ENCODE measurements at places on chromosomes 13 and 19.
A peak's percentile ranks its signal among the peaks of the same experiment; 100 is the strongest.

DNA sequence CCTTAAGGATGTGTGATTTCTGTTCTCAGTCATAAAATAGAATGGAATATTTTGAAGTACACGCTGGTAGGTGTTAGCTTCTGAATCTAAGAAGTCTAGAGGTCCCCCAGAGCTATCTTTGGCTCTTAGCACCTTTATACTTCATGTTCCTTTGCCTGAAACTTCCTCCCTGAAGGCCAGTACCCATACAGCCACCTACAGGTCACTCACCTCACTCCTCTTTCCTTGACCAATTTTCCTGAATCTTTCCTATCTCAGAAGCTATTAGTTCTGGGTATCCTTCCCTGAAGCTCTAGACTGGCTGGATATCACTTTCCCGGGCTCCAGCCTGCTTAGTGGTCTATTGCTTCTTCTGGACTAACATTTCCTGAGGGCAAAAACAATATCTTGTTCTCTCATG is 93.4 kb upstream of the EDNRB start:
- DNase-seq, result no peak

GRCh38 chr13:87872813-87873212 is 201.6 kb downstream of the SLITRK5 start:
- no peak for DNase-seq

GRCh38 chr19:43901395-43902390 is 33.4 kb downstream of the ZNF45 start:
- DNase-seq, result peak; percentile 83

DNA sequence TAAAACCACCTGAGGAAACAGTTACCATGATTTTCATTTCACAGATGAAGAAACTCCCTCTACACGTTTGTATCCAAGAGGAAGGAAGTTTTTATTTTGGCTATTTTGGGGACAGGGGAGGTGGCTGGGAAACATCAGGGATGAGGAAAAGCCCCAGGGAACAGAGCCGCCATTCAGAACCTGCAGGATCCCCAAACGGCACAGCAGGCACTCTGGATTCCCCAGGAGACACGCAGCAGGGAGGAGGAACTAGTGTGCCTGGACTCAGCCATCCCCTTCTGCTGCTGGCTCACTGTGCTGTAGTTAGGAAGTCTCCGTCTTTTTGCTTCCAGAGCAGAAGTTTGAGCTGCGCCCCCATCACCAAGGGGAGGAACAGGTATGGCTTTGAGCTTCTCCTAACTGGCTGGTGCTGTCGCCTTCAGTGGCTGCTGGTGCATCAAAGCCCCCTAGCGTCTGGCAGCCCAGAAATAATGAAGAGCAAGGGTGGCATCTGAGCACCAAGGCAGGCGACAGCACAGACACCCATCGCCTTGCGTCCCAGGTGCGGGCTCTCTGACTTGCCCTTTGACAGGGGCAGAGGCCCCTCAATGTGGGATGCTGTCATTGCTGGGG is 4.2 kb downstream of the NAPA start:
- DNase-seq, result no peak

- DNase-seq, result no peak
Observed at GRCh38 chr13:113874579-113875428, 10.9 kb upstream of the GAS6 start.

DNA sequence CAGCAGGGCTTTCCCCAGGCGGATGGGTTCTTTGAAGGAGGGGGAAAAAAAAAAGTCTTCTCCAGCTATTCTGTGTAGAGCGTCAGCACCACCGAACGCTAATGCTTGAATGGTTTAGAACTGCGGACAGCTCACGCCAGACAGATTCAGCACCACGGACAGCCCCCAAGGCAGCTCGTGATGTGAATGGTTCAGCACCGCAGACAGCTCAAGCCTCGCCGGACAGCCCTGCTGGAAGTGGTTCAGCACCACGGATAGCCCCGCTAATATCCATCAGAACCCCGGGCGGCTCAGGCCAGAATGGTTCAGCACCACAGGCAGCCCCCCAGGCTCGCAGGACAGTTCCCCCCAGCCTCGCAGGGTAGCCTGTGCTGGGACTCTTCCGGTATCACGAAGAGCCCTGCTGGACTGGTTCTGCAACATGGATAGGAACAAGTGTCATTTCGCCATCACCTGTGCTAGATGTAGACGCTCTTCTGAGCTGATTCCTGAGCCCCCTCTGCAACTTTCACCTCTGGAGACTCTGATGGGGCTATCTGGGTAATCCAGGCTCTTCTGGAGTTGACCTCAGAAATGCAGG is 4.9 kb upstream of the SMIM17 start:
- peak; percentile 28 for DNase-seq

DNA sequence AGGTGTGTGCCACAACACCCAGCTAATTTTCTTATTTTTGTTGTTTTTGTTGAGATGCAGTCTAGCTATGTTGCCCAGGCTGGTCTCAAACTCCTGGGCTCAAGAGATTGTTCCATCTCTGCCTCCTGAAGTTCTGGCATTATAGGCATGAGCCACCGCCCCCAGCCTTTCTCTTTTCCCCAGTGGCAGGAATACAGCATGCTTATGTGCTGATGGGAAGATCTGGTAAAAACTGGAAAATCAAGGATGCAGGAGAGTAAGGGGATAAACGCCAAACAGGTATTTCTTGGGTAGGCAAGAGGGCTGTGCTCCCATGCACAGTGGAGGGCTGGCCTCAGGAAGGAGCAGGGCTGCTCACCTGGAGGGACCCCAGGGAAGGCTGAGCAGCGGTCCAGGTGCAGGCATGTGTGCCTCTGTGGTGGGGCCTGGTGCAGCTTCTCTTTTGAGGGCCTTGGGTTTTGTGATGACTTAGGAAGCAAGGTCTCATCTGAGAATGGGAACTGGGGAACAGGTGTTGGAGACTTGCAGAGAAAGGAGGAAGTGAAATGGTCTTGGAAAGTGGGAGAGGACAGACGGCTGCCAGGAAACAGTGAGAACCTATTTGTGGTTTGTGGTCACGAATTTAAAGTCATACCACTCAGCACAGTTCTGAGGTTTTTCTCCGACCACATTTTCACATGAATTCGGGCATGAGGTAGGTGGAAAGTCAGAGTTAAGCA is 106.5 kb downstream of the TEX26 start:
- DNase-seq, result no peak

DNA sequence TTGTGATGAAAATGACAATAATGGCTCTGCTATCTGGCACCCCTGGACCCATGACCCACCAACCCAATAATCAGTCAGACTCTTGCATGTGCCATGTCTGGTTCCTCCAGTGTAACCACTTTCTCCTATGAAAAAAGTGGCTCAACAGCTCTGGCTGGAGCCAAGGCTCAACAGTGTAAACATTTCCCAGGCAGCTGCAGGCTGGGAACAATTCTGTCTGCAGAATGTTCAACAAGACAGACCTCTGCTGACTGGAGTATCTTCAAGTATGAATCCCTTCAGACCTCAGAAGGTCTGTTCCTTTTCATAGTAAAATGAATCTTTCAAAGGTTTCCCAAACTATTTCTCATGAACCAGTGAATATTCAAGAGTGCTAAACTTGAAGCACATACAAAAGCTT is 410.1 kb upstream of the HTR2A start:
- DNase-seq, result no peak

DNA sequence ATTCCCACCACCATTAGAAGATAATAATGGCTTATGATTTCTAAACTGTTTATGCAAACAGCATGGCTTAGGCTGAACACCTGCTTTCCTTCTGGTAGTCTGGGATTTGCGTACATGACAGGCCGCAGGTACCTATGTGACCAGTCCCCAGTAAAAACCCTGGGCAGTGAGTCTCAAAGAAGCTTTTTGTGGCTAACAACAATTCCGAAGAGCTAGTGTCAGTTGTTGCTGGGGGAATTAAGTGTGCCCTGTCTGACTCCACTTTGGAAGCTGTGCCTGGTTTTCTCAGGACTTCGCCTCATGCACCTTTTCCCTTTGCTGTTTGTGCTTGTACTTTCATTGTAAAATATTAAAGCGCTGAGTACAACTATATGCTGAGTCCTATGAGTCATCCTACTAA is 250.2 kb upstream of the MIR17HG start:
- no peak for DNase-seq

DNA sequence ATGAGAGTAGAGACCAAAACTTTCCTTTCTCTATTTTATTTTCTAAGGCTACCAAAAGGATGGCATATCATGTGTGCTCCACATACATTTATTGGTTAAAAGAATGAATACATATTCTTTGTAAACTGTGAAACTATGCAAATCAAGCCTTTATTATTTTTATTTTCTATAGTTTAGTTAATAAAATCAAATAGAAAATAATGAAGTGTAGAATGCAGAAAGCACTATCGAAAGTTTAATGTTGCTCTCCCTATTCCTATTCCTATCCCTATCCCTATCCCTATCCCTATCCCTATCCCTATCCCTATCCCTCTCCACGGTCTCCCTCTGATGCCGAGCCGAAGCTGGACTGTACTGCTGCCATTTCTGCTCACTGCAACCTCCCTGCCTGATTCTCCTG is 60.3 kb downstream of the ZNF100 start:
- no peak for DNase-seq

GRCh38 chr13:113425941-113426590 is 27.2 kb downstream of the ADPRHL1 start:
- DNase-seq, result no peak
